ENCODE measurements at places on chromosomes 4 and X. TPM values are rescaled to one million over a fixed set of nuclear protein-coding genes. Genes with fewer than 3 reads are reported as not detected.

- peak; percentile 42 for DNase-seq
Measured at GRCh38 chr4:40736910-40737309, 12.8 kb upstream of the NSUN7 start.

- DNase-seq: no peak
Measured at GRCh38 chrX:50707955-50708699, 105.9 kb downstream of the SHROOM4 start.

DNA sequence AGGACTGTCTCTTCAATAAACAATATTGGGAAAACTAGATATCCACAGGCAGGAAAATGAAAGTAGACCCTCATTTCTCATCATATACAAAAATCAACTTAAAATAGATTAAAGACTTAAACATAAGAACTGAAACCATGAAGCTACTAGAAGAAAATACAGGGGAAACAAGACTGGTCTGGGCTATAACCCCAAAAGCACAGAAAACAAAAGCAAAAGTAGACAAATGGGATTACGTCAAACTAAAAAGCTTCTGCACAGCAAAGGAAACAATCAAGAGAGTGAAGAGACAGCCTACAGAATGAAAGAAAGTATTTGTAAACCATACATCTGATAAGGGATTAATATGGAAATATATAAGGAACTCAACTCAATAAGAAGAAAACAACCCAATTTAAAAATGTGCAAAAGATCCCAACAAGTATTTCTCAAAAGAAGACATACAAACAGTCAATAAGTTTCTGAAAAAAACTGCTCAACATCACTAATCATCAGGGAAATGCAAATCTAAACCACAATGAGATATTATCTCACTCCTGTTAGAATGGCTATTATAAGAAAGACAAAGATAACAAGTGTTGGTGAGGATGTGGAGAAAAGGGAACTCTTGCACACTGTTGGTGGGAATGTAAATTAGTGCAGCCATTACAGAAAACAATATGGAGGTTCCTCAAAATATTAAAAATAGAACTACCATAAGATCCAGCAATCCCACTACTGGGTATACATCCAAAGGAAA, 325.3 kb upstream of the RASGEF1B start:
- no peak for DNase-seq

Gene CXCL11
- polyA plus RNA-seq: 0.38 TPM

Gene CSN1S1
- polyA plus RNA-seq: not detected

Gene SNX12
- polyA plus RNA-seq: 54.1 TPM

Gene TENM3
- 17.4 TPM for polyA plus RNA-seq

Gene GAGE12H
- not detected for polyA plus RNA-seq

Data from renal pelvis (tissue), 12 donors.